NCI-H446 treated with DMSO at 0.1 percent for 48 hours (cell line): ENCODE measurements at places on chromosomes 1 and 21.

DNA sequence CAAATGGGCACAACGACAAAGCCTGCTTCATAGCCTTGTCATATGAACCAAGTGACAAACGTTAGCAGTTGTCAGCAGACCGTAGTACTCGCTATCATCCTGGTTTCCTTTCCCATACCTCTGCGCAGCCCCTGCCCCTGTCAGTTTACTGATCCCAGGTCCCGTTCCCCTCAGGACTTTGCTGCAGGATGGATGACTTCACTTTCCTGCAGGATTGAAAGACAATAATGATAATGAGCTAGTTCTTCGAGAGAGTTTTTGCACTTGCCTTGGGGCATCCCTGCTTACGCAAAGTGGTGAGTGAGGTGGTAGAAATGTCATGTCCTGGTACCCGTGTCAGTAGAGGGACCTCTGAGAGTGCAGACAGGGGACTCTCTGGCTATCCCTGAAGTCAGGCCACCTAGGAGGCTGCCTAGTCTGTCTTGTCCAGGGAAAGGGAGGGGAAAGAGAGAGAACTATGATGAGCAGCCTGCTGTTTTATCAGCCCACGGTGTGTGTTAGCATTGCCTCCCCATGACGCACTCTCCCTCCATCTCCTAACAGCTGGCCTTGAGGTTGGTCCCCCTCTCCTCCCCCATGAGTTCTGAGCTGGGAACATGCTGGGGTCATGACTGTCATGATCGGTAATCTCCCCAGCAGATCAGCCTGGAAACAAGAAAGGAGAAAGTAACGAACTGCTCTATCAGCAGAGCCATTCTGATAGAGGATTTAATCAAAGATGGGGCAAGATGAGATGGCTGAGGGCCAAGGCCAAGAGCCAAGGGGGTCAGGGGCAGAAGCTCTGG, 53.7 kb downstream of the ELK4 start:
- no peak for DNase-seq

DNA sequence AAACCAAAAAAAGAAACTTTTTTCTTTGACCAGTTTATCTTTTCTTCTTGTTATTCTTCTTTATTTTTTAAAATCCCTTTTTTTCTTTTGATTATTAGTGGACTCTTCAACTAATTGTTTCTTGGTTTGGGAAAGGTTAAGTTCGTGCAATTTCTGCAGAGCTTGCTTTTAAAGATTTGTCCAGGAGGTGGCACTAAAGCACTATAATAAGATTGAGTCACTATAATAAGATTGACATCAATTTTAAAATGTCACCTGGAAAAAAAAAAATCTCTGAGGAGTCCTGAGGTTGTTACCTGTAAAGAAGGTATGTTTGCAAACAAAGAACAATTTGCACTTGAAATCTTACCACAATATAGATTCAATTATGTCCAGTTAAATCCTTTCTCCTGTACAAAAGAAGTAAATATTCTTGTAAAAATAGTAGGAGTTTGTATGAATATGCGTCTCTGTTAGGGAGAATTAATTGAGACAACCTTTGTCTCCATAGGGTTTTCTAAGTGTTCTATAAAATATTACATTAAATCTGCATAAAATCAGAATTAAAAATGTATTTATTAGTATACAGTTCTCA, 166.7 kb downstream of the ADGRL4 start:
- DNase-seq: peak; percentile 30

DNA sequence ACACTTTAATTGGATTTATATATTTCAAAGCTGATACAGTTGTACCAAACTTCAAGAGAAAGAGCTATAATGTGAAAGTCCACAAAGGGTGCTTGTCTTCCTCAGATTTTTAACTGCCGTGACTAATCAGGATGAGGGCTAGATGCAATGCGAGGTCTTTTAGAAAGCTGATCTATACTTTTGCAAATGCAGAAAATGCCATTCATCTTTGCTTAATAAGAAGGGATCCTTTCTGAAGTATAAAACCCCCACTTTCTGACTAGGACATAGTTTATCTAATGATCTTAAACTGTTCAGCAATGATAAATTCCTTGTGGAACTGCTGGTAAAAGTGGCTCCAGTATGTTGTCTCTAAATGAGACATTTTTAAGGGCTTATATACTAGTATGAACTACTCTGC, 102.7 kb upstream of the NGF start:
- DNase-seq: no peak

- DNase-seq: no peak
Measured at GRCh38 chr1:8678673-8679394, 138.6 kb downstream of the RERE start.

GRCh38 chr1:30783256-30783915, 25.8 kb upstream of the LAPTM5 start:
- DNase-seq: no peak

- DNase-seq: no peak
Measured at GRCh38 chr21:16910435-16911165, 602.2 kb upstream of the CXADR start.

- DNase-seq: peak; percentile 64
Measured at GRCh38 chr1:28860332-28861073, 48.5 kb downstream of the OPRD1 start.

DNA sequence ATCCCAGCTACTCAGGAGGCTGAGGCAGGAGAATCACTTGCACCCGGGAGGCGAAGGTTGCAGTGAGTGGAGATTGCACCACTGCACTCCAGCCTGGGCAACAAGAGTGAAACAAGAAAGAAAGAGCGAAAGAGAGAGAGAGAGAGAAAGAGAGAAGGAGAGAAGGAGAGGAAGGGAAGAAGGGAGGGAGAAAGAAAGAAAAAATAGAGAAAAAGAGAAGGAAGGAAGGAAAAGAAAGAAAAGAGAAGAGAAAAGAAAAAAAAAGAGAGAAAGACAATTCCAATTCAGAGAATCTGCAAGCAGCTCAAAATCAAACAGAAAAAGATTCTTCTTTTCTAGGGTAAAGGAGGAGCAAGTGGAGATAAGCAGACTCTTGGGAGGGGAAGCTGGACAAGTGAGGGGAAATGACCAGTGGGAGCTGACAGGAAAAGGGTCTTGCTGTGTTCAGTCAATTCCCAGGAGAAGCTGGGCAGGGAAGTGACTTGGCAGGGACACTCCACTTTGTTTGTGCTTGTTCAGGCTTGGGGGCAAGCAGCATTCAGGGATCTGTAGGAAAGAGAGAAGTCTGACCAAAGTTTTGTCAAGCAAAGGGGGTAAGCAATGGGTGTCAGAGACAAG, 3.6 kb upstream of the CAPN2 start:
- DNase-seq: no peak

- DNase-seq: no peak
Measured at GRCh38 chr1:5798904-5799303, 193.3 kb downstream of the NPHP4 start.
